RKO (cell line): ENCODE measurements at places on chromosomes 3 and 15.

GRCh38 chr3:116040152-116040551 lies 405.1 kb downstream of the LSAMP start:
- no peak for DNase-seq

DNA sequence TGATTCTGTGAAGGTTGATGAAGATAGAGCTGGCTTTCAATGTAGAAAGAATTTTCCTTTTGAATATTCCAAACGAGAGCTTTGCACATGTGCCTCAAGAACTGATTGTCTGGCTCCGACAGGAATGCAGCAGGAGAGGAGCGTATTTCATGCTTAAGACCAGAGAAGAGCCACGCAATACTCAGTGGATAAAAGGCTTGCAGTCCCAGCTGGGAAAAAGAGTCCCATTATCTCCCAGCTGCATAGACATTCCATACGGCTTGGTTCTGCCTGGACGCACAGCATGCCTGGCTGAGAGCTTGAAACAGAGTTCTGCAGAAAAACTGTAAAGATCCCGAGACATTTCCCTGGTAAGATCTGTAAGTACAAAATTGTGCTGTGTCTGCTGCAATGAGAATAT lies at the start of gene CNTN6:
Gene CNTN6 (plus strand): TSS at position 254 of the 400 bp plus-strand sequence. CDS start 54,985 bp downstream, outside the sequence.
- no peak for DNase-seq

DNA sequence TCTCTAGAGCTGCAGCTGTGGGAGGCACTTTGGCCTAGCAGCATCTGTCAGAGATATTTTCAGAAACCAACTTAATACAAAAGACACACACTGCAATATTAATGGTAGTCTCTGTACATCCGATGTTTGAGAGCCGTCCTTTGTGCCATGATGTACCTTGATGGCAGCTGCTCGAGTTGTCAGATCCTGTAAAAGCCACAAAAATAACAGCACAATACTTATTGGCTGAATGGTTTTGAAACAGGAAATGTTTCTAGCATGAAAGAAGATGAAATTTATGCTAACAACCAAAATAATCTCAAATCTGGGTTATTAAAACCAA lies 445.5 kb upstream of the TBL1XR1 start:
- no peak for DNase-seq

- no peak for DNase-seq
Measured at GRCh38 chr15:73114064-73114463, 61.8 kb downstream of the NEO1 start.

DNA sequence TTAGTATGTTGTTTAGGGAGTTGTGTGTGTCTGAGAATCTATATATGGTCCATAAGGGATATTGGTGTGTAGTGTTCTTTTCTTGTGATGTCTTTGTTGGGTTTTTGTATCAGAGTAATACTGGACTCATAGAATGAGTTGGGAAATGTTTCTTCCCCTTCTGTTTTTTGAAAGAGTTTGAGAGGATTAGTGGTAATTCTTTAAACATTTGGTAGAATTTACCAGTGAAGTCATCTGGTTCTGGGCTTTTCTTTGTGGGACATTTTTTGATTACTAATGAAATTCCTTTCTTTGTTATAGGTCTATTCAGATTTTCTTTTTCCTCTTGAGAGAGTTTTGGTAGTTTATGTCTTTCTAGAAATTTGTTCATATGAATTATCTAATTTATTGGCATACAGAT lies 16.9 kb downstream of the ACKR2 start:
- DNase-seq, result no peak

- no peak for DNase-seq
Measured at GRCh38 chr15:100781061-100781960, 98.3 kb upstream of the ALDH1A3 start.

DNA sequence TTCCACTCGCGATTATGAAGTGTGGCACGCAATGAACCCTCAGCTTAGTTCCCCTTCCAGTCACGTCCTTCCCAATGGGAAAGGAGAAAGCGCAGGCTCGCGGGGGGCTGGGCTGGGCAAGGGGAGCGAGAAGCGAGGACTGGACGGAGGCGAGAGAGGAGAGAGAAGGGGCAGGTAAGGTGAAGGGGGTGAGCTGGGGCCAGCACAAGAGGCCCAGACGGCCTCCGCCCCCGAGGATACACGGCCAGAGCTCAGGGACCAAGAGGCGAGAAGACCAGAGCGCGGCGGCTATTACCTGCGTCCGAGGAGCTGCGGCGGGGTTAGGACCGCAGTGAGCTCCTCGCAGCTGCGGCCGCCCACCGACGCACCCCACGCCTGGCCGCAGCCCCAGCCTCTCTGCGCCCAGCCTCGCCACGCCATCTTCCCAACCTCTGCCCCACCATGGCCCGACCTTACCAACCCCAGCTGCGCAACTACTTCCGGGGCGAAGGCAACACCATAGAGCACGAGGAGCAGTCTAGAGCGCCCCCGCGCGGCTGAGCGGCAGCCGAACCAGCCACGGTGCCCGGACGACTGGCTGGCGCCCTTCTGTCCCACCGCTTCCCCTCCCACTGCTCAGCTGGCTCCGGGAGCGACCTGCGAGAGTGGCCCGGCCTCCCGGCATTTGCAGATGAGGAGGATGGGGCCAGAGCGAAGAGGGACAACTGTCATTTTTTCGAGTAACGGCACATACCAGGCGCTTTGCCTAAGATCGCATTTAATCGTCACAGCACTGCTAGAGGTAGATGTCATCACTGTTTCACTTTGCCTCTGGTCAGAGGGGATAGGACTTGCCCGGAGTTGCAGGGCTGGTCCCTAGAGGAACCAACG lies at the start of gene PARL:
Gene PARL (minus strand): TSS at position 454 of the 870 bp plus-strand sequence. CDS start 34 bp downstream, at position 420.
- peak; percentile 94 for DNase-seq

DNA sequence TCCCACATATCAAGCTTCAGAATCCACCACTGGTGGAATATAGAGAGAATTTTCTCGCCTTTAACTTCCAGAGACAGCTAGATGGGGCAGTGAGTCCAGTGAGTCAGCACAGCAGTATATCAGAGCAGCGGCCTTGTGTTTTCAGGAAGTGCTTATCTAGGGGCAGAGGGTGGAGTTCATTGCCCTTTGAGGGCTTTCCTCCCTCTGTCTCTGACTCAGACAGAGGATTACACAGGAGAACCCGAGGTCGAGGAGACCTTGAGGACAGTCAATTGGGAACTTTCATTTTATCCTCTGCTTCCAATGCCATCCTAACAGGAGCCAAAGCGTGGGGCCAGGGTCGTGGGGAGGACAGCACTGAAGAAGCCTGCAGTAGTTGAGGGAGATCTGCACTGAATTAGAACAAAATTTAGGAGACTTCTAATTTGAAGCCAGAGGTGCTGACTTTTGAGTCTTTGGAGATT lies 109.6 kb upstream of the UMPS start:
- DNase-seq, result peak; percentile 28

- DNase-seq, result no peak
Measured at GRCh38 chr3:59783468-59783988, 733.7 kb upstream of the CFAP20DC start.

DNA sequence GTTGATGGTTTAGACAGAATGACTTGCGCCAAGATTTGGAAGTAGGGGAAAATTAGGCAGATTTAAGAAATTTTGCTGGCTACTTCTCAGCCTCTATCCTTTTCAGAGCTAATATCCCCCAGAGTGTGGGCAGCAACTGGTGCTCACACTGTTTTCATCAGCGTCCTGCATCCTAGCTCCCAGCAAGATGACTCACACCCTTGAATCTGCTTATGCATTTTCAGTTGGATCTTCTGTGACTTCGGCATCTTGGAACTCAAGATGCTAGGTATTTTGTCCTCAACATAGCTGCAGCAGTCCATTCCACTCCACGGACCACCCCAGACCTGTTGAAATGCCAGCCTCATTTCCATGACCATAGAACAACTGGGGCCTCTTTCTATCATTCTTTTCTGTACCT lies 336.1 kb upstream of the NR2F2 start:
- no peak for DNase-seq

DNA sequence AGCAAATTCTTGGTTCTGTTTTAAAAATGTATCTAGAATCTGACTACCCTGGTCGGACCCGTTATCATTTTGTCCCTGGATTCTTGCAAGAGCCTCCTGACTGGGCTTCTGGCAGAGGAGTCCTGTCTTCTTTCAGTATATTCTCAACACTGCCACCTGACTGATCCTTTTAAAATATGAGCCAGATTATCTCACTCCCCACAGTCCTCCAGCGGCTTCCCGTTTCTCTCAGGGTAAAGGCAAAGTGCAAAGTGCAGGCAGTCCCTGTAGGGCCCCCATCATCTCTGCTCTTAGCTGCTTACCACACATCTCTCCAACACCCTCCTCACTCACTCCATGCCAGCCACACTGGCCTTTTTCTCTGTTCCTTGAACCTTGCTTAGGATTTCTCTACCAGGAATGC lies 28.4 kb downstream of the CRTC3 start:
- no peak for DNase-seq

- DNase-seq, result no peak
Measured at GRCh38 chr3:155646669-155647068, 98.2 kb downstream of the PLCH1 start.

DNA sequence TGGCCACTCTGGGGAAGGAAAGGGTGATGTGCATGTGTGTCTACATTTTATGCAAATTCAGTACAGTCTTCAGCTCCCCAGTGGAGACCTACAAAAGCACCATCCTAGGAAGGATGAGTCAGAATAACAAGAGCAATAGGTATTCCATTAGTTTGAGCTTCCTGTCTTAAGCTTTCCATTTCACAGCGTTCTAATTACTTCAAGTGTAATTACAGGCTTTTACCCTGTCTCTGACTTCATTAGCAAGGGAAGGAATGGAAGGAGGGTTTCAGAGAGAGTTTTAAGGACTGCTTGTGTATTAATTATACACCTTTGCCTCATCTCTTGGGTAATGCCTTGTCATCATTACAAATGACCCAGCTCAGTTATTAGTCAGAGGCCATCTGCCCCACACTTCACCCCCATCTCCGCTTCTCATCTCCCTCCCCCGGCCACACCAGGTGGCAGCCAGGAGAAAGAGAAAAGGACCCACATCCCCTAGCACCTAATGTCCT lies 202.8 kb upstream of the MRPL3 start:
- DNase-seq, result peak; percentile 11

DNA sequence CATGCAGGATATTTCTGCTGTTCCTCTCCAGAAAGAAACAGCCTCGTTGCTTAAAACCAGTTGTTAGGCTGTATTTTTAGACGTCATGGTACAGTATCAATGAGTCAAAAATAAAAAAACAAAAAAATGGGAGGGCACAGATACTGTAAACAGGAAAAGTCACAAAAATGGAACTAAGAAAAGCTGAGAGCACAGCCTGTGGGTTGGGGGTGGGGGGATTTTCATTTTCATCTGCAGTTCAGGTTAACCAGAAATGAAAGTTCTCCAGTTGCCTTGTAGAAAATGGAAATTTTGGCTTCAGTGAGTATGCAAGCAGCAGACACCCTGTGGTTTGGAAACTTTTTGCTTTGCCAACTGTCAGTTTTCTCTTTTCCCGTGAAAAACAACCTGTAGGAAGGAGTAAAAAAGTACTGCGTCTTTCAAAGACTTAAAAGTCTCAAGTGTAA lies 59.0 kb downstream of the FRMD4B start:
- no peak for DNase-seq

- peak; percentile 75 for DNase-seq
Measured at GRCh38 chr3:100002599-100003350, 111.5 kb downstream of the FILIP1L start.

GRCh38 chr15:70245932-70246622 lies 148.4 kb upstream of the TLE3 start:
- DNase-seq, result no peak

DNA sequence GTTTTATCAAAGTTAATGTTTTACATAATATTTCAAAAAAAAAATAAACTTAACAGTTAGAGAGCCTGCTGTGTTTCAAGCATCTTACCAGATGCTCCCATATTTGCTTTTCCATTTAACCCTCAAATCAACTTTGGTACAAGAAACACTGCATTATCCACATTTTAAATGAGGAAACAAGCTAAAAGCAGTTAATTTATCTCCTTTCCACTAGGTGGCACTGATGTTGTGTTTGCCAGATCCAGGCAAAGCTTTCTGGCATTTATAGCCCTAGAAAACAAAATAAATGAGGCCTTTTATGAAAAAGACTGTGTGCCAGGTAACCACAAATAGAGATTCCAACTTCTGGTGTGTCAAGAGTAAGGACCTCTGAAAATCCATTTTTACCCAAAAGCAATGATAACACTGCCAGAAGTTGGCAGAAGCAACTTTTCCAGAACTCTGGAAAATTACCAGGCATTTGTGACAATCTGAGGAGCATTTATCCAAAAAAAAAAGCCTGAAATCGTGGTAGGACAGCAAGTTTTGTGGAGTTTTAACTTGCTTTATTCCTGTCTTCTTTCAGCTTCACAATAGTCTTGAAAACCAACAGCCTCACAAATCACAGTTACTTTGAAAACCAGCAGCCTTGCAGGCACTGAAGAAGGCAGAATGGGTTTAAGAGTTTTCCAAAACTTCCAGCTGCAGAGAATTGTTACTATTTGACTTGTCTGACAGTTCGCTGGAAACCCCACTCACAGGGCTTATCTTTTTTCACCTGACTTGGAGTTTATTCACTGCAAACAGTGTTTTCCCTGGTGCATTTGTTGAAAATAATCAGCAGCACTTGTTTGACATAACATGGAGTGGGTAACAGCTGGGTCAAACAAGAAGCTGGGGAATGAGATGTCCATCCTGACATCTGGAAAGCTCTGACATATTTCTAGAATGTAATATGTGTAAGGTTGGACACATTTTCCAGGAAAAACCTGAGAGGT lies 9.2 kb downstream of the FAM162A start:
- DNase-seq, result peak; percentile 74

- no peak for DNase-seq
Measured at GRCh38 chr3:176928582-176928931, 268.7 kb downstream of the TBL1XR1 start.

DNA sequence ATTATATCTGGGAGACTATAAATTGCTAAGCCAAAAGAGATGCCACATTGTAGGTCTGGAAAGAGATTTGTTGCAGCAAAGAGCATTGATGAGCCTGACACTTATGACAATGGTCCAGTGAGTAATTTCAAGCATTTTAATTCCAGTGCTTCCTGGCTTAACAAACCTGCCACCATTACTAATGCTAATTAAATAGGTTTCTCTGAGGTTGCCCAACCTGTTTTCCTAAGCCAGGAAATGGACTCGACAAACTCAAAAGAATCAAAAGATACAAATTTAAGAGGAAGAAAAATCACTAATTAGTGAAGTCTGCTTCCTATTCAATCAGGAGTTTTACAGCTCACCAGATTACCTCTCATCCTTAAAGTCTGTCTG lies 36.7 kb upstream of the CTDSPL start:
- DNase-seq, result no peak
